ENCODE measurements at places on chromosomes 5 and 9. TPM values are rescaled to one million over a fixed set of nuclear protein-coding genes. Genes with fewer than 3 reads are reported as not detected.

- no peak for DNase-seq
- H3K36me3 ChIP-seq = no peaks in the 10 kb centered on the region
- H3K4me3 ChIP-seq = no peak overlapping the region
- H3K27me3 ChIP-seq = no peaks in the 10 kb centered on the region
- no peaks in the 10 kb centered on the region for H3K4me1 ChIP-seq
- no peak overlapping the region for H3K27ac ChIP-seq
Measured at GRCh38 chr5:166602271-166602670, 1689.2 kb upstream of the WWC1 start.

DNA sequence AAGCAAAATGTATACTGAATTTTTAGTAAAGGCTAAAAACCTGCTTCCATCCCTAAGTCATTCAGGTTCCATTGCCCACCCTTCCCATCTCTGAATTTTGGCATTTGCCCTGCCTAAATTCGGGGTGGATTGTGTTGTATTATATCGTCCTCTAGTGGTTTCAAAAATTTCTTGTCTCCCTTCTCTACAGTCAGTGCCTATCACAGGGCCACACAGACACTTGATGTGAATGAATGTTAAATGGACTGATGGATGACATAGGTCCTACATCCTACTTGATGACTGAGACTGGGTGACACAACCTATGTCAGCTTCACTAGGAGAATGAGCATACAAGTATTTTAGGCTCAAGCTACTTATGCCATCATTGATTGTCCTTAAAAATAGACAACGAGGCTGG, 45.6 kb upstream of the SLC30A5 start:
- H3K27me3 ChIP-seq = no peaks in the 10 kb centered on the region
- H3K36me3 ChIP-seq = no peaks in the 10 kb centered on the region
- DNase-seq = no peak
- no peak overlapping the region for H3K4me3 ChIP-seq
- no peaks in the 10 kb centered on the region for H3K4me1 ChIP-seq
- no peak overlapping the region for H3K27ac ChIP-seq

DNA sequence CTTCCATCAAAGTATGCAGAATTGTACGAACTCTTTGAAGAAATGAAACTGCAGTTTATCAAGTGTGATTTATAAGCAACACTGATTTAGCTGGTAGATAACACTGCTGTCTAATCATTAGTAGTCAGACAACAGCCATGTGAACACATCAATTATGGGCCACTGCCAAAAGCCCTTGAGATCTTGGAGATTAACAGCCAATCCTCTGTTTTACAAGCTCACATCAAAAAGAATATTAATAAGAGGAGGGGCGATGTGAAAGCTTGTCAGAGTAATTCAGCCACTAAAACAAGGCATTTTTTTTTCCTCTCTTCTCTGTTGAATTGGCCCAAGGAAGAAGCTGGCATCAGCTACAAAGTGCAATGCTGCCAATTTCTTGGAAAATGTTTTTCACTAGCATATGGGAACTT, 28.1 kb downstream of the ZNF608 start:
- no peak overlapping the region for H3K4me3 ChIP-seq
- H3K4me1 ChIP-seq = peaks cover 12% of the 10 kb centered on the region
- H3K27me3 ChIP-seq = no peaks in the 10 kb centered on the region
- no peak for DNase-seq

- peaks cover 14% of the 10 kb centered on the region for H3K36me3 ChIP-seq
- no peak for DNase-seq
- H3K27me3 ChIP-seq = no peaks in the 10 kb centered on the region
- H3K27ac ChIP-seq = no peak overlapping the region
Measured at GRCh38 chr5:107821288-107821687, 150.6 kb upstream of the EFNA5 start.

Gene MSX2
- 0.42 TPM for total RNA-seq

Measured in H9 (cell line).